ENCODE measurements at places on chromosomes 11 and 22.

DNA sequence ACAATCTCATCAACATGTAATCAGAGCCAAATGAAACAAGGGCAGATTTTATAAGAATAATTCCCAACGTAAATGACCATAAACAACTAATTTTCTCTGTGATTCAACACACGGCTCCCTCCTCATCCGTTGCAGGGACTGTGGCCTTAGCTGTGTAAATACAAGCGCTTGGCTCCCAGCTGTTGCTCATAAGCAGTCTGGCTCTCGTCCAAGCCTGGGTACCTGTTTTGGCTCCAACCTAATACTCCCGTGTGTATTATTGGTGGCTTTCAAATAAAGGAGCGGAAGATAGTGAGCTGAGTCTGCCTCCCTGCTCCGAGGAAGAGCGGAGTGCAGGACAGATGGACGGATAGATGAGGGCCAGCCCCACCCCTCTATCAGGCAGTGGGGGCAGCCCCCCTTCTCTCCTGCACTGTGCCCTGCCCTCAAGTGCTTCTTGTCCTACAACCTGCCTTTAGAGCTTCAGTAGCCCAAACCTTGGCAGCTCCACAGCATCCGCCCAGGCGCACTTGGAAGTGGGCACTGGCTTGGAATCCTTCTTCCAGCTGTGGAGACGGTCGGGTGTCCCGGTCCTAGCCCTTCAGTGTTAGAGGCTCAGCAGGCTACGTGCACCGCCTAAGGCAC, 670.9 kb downstream of the BRD1 start:
- DNase-seq = no peak

DNA sequence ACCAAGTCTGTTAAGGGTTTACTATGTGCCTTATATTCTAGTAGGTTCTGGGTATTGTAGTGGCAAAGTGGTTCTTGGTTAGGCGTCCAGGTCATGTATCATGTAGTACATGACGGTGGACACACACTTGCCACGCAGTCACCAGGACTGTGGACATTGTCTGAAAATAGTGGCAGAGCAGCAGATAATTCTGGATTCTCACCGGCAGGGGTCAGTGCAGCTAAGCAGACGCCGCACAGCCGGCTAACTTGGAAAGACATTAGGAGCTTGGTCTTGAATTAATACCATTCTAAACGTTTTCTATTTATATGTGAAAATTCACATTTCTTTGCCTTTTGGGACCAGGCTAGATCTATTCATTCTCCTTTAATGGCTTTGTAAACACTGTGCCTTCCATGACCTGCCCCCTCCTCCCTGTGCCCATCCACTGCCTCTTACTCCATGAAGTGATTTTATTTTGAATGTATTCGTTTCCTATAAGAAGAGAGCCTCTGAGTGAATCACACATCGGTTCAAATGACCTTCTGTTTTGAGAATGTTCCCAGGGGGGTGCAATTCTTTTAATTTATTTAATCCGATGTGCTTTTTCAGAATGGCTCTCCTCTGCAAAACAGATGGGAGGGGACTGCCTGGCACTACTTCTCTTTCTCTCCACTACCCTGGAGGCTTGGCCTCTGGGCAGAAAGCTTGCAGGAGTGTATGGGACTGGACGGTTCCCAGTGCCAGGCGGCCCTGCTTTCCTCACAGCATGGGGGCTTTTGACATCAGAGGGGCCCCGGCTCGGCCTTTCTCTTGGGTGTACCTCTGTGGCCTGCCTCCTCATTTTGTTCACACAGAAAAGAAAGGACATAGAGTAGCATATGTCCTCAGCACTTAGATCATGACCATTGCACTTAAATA, 378.0 kb downstream of the NTM start:
- no peak for DNase-seq

GRCh38 chr11:92725352-92725751, 244.1 kb upstream of the MTNR1B start:
- no peak for DNase-seq

DNA sequence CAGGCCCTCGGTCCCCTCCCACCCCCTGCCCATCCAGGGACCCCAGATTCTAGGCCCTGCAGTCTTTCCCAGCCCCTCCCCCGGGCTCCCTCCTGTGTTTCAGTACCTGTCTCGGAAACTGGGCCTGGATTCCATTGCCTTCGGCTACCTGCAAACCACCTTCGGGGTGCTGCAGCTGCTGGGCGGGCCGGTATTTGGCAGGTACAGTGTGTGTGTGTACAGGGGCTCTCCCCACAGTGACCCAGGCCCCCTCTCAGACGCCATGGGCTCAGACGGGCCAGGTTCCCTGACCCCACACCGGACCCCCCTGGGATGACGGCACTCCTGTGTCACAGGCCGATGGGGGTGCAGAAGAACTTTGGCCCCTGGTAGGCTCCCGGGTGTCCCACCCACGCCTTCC, 21.1 kb downstream of the PHLDA2 start:
- DNase-seq = no peak

Measured in GM12864 (cell line).